ENCODE measurements at places on chromosomes 1 and 21.
A peak's percentile ranks its signal among the peaks of the same experiment; 100 is the strongest.

DNA sequence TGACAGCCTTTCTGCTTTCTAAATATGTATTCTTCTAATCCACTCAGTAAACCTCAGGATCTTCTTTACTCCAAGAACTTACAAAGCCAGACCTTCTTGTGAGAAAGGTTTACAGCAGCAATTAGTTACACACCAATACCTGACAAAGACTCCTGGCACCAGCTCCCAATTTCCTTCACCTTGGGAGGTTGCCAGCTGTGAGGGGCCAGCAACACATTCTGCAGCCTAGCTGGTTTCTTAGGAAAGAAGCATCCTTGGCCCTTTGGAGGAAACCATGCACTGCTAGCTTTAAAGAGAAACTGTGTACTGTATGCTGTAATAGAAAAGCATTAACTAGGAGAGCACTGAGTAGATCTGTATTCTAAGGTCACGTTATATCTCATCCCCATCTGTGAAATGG lies 10.8 kb downstream of the FYB2 start:
- no peak for DNase-seq

- DNase-seq, result no peak
Observed at GRCh38 chr1:225654688-225655508, 2.0 kb upstream of the ENAH start.

- DNase-seq, result no peak
Observed at GRCh38 chr1:32150847-32151246, 28.6 kb upstream of the TXLNA start.

- DNase-seq, result no peak
Observed at GRCh38 chr1:203463469-203464062, 12.0 kb upstream of the PRELP start.

GRCh38 chr1:28668956-28669723 lies 556 bp downstream of the GMEB1 start:
- DNase-seq, result peak; percentile 82

- DNase-seq, result no peak
Observed at GRCh38 chr1:244060686-244061085, 9.6 kb downstream of the ZBTB18 start.
